Immature natural killer cell (primary cell): ENCODE measurements at places on chromosomes 11 and 22.

DNA sequence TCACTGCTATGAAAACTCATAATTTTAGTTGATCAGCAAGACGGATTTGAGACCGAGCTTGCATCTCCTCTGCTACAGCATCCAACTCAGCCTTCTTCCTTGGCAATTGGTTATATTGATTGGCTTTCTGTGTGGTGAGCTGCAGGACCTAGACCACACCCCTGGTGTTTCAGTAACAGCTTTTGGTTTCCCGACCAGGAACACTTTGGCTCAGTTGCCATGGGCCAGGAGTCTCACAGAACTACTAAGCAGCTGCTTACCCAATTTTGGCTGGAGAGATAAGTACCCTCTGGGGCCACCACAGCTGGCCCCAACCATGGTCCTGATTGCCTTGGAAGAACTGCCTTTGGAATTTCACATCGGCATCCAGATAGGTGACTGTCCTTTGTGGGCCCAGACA is at the start of gene GLYATL1:
Gene GLYATL1, plus strand, starts transcription at position 212 of the 400 bp plus-strand sequence. CDS start 7,600 bp downstream, outside the sequence.
- no peak for DNase-seq

DNA sequence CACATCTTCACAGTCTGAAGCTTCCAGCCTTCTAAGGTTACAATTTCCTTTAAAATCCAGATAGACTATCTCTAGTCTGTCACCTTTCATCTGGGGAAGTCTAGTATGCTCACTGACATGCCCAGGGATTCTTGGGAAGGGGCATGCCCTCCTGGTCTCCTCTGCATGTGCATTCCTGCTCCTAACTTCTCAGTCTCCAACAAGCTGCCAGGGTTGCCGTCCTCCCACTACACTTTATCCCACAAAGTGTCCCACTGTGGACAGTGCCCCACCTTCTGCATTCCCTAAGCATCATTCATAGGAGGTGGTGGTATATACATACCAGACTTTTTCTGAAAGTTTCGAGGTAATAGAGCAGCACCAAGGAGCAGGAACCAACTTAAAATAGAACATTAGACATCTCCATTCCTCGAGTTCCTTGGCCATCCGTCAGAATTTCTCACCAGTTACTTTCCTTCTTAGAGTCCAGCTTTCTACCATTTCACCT is 28.7 kb downstream of the EIF3F start:
- DNase-seq, result no peak

- no peak for DNase-seq
These were observed 8.9 kb upstream of the DCHS1 start for GRCh38 chr11:6664551-6664950.

- DNase-seq, result peak; percentile 22
These were observed 3.6 kb downstream of the PIK3IP1 start for GRCh38 chr22:31288496-31289240.

- DNase-seq, result no peak
These were observed 4.0 kb downstream of the SLCO2B1 start for GRCh38 chr11:75154646-75155569.

DNA sequence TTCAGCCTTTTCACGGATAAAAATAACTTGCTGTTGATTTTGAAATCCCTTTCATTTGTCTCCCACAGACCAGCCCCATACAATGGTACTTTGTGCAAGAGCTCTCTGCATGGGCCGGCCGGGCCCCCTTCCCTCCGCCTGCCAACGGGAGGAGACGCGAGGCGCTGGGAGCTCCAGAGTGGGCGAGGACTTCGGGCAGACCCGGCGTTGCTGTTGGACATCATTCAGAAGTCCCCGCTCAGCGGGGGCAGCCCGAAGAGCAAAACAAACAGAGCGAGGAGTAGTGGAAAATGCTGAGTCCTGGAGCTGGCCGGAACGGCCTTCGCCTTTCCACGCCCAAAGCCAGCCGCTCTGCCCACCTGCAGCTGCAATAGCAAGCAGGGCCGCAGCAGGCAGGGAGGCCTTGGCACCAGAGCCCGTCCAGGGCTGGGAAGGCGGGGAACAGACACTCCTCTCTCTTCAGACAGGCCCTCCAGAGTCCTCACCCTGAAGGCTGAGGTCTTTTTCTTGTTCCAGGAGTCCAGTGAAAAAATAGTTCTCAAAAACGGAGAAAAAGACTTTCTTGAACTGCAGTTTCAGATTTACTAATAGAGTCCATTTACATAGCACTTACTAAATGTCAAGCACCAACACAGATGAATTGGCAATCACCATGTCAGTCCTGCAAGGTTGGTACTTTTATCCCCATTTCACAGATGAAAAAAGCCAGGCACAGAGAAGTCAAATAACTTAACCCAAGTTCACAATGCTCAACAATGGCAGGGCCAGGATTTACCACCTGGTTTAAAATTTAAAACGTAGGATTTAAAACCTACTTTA is 135.5 kb downstream of the ETS1 start:
- no peak for DNase-seq

DNA sequence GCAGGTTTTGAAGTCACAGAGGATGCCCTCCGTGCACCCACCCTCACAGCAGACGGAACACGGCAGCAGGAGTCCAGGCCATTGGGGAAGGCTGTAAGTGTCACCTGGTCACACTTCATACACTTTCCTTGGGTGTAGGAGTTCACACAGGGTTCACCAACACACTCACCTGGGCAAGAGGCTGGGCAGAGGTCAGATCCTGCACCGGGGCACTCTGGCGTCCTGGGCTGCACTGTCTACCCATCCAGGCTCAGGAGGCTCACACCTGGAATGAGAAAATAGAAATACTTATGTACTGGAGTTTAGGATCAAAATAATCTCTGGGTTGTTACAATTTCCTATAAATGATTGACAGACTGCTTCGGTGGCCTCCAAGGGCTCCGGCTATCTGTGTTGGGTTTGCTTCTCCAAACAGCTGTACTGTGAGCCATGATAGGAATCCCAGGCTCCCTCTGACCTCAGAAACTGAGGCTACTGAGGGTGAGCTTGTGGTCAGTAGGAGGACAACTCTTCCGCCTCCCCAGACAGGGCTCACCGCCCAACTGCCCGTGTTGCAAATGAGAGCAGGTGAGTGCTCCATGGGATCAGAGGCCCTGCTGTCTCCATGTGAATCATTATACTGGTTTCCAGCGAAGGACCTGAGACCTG is 20.1 kb upstream of the CARS1 start:
- no peak for DNase-seq

GRCh38 chr22:24208012-24208749 is 26.9 kb downstream of the SUSD2 start:
- DNase-seq, result no peak

DNA sequence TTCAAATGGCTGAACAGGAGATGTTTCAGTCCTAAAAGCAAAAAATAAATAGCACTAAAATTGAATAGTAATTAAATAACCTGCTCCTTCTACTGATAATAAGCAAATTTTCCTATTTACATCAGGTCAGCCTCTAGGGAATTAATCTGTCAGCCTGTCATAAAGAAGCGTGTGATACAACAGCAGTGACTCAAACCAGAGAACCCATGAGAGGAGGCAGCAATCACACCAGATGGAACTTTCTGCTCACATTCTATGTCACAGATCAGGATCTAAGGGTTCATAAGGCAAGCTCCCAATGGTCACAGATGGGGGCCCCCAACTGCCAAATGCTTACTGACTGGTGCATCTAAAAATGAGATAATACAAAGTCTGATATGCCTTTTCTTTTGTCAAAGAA is 41.1 kb downstream of the RBFOX2 start:
- no peak for DNase-seq

- DNase-seq, result no peak
These were observed at the start of gene KCNA4 for GRCh38 chr11:30016588-30017363. Gene KCNA4 (minus strand): TSS chr11:30017030. CDS start chr11:30012678, 4,352 bp downstream.

DNA sequence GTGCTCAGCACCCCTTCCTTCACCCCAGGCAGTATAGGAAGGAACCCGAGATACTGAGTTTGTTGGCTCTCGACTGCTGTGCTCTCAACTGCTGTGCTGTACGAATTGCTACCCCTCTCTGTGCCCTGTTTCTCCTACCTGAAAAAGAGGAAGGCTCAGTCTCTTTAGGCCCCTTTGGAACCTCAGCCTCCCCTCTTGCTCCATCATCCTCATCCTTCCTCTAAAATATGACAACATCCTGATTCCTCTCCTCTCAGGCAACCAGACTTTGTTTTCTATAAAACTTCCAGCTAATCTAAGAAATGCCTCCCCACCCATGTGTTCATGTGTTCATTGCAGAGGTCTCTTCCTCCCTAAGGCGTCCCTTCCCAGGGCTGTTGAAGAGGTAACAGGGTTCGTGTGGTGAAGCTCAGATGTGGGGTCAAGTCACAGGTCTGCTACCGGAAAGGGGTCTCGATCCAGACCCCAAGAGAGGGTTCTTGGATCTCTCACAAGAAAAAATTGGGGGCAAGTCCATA is 35.5 kb upstream of the CD82 start:
- no peak for DNase-seq

DNA sequence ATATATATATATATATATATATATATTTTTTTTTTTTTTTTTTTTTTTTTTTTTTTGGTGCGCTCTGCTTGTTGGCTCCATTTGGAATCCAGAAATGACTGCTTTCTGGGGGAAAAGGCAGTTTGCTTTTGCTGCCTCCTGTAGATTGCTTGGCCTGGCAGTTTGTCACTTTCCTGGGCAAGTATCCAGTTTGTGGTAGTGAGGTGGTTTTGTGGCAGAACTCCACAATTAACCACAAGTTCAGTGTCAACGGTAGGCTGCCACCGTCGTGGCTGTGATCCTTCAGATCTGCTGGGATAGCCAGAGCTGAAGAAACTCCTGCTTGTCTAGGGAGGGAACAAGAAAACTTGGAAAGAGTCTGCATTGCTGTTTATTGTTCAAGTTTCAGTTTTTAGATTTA is 5.0 kb upstream of the PDE3B start:
- no peak for DNase-seq

DNA sequence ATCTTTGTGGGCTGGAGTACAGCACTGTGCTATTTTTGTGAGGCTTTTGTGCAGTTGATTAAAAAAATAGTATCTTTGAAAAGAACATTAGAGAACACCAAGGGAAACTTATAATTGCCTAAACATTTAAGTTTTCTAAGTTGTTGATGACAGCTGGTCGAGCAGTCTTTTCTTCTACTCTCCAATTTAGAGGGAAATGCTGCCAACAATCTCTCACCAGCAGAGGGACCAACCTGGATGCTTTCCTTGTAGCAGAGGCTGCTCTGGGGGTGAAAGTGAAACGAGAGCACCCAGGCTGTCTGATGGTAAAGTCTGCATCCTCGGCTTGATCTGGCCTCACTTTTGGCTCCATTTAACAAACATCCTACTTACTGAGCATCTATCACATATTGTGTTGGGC is 1286.5 kb upstream of the TENM4 start:
- DNase-seq, result no peak

DNA sequence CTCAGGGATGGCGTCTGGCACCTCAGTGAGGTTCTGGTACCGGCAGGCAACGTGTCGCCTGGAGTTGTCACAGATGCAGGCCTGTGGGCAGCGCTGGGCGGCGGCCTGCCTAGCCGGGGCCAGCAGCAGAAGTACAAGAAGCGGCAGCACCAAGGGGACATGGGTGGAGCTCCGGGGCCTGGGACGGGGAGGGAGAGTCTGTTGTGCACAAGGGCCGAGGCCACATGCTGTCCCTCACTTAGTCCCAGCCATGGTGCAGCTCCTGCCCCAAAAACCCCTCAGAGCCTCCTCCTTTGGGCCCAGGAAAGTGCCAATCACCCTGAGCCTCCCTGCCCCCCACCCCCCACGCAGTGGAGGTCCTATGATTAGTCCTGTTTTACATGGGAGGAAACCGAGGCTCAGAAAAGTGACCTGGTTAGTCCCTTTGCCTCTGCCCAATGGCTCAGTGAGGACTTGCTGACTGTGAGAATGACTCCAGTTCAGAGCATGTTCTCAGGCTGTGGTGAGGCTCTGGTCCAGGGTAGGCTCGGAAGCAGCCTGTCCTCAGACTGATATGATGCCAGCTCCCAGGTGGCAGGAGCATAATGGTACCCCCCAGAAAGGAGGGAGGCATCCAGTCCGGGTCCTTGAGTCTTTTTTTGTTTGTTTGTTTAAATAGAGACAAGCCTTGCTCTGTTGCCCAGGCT is 1.1 kb downstream of the CHADL start:
- no peak for DNase-seq

DNA sequence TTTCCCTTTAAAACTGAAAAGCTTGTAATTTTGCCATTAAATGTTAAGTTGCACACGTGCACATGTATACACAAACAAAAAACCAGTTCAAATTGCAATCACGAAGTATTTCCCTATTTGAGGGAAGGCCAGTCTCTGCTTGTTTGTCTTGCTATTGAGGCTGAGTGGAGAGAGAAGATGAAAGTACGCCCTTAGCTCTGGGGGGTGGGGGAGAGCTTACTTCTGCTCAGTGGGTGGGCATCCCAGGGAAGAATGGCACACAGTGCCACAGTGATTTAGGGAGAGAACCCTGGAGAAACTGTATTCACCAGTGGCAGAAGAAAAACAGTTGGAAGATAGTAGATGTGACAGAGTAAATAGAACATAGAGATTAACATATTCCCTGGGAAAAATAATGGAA is 8.7 kb downstream of the YAP1 start:
- no peak for DNase-seq

- DNase-seq, result no peak
These were observed 27.7 kb downstream of the MUC2 start for GRCh38 chr11:1102221-1102971.

DNA sequence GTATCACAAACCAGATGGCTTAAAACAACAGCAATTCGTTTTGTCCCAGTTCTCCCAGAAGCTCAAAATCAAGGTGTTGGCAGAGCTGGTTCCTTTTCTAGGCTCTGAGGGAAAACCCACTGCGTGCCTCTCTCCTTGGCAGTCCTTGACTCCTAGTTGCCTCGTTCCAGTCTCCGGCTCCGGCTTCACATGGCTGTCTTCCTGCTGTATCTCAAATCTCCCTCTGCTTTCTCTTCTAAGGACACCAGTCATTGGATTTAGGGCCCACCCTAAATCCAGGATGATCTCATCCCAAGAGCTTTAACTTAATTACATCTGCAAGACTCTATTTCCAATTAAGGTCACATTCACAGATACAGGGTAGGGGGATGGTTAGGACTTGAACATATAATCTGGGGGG is 9.2 kb upstream of the NAA40 start:
- DNase-seq, result no peak

- peak; percentile 63 for DNase-seq
These were observed 1.8 kb downstream of the FLI1 start for GRCh38 chr11:128695539-128696221.

DNA sequence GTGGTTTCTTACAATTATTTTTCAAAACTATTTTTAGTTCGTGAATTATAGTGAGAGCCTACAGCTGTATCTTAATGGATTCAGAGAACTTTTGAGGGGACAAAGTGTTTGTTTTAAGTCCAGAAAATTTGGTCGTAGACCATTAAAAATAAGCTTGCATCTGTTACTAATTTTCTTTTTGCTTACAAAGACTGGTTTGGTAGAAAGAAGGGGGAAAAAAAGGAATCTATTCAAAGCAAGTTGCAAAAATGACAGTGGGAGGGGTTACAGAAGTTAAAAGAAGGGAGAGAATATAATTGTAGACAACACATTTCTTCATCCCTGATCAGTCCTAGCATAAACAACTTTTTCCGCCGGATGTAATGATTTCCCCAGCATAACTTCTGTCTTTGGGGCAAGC is 72.1 kb downstream of the AMOTL1 start:
- DNase-seq, result no peak

DNA sequence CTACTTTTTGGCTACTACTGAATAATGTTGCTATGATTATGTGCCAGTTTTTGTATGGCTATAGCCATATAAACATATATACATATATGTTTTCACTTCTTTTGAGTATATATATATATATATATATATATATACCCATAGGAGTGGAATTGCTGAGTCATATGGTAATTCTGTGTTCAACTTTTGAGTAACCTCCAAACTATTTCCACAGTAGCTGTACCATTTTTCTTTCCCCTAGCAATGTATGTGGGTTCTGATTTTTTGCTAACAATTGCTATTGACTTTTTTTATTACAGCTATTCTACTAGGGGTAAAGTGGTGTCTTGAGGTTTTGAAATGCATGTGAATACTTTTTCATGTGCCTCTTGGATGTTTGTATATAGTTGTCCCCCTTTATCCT is 30.4 kb downstream of the CBL start:
- DNase-seq, result no peak
